ENCODE measurements at places on chromosomes 6 and 20.

- ATAC-seq: peak; percentile 91
These were observed 55.5 kb downstream of the REV3L start for GRCh38 chr6:111427341-111428116.

DNA sequence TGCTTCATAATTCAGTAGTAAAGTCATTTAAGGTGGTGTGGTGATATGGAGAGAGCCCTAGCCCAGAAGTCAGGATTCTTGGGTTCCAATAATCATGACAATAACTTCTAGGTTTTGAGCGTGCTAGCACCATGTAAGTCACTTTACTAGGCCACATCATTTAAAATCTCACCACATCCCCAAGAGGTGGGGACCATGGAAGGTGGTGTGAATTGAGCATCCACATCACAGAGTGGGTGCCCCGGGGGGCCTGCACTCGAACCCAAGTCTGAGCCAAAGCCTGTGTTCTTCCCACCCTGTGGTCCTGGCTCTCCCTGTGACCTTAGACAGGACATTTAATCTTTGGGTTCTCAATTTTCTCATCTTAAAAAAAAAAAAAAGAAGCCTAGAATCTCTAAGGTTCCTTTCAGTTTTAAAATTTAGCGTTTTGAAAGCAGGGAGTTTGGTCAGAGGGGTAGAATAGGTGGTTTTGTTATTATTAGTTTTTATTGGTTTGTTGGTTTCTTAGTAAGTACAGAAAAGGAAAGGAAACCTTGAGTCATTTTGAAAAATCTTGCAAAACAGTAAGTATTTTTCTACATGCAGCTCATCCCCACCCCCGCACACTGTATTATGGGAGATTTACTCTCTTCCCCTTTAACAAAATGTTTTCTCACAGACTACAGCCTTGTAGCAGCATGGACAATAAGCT is 26.4 kb downstream of the ARMC2 start:
- ATAC-seq: peak; percentile 91

- ATAC-seq: no peak
These were observed 59.7 kb downstream of the EDN3 start for GRCh38 chr20:59359906-59360725.

GRCh38 chr20:3276680-3277015 is 37.7 kb upstream of the SLC4A11 start:
- peak; percentile 45 for ATAC-seq

- ATAC-seq: no peak
These were observed 41.9 kb downstream of the MRS2 start for GRCh38 chr6:24444588-24444987.

GRCh38 chr20:1273366-1273765 is 7.3 kb downstream of the SNPH start:
- no peak for ATAC-seq

DNA sequence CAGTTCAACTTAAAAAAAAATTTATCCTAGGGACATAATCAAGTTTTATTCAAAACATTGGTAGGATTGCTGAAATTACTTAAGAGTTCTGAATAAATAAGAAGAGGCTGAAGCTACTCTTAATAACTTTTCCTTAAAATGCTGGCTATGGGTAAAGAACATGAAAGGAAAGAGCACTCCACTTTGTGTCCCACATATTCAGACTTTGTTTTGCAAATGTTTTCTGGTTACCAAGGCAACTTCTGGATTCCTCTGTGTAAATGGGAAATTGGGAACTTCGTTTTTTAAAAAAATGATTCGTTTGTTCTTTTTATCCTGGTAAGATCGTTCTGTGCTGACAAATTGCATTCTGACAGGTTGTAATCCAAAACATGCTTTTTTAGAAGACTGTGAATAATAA is 115.0 kb downstream of the KIF6 start:
- no peak for ATAC-seq

DNA sequence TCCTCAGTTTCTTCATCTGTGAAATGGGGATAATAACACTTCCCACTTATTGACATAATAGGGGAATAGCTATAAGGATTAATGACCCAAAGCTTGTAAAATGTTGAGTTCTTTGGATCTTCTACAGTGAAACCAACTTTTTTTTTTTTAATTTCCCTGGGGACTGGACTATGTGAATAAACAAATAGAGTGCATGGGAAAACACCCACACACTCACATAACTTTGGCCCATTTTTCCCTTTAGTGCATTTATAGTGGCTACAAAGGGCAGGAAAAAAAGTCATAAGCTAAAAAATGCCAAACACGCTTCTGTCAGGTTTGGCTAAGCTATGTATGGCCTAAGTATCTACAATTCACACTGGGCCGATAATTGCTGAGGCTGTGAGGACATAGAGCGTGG is 406.2 kb upstream of the JAG1 start:
- ATAC-seq: no peak

- no peak for ATAC-seq
These were observed 28.9 kb downstream of the CLIC5 start for GRCh38 chr6:45986746-45987274.

- no peak for ATAC-seq
These were observed 91.6 kb downstream of the MRPL14 start for GRCh38 chr6:44035621-44036020.

DNA sequence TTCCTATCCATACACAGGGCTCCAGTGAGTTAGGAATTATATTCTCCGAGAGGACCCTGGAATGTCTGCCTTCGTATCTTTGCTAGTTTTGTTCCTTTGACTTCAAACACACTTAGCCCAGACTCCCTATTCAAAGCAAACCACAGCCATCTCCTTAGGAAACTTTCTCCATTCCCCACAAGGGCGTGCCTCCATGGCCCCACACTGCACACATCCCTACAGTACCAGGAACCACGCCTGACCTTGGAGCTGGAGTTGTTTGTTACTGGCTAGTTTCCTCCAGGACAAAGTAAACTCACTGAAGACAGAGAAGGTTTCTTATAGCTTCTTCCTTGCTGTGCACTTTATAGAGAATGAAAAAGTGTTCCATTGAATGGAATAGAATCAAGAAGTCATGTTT is 412.8 kb upstream of the AGPAT4 start:
- no peak for ATAC-seq

DNA sequence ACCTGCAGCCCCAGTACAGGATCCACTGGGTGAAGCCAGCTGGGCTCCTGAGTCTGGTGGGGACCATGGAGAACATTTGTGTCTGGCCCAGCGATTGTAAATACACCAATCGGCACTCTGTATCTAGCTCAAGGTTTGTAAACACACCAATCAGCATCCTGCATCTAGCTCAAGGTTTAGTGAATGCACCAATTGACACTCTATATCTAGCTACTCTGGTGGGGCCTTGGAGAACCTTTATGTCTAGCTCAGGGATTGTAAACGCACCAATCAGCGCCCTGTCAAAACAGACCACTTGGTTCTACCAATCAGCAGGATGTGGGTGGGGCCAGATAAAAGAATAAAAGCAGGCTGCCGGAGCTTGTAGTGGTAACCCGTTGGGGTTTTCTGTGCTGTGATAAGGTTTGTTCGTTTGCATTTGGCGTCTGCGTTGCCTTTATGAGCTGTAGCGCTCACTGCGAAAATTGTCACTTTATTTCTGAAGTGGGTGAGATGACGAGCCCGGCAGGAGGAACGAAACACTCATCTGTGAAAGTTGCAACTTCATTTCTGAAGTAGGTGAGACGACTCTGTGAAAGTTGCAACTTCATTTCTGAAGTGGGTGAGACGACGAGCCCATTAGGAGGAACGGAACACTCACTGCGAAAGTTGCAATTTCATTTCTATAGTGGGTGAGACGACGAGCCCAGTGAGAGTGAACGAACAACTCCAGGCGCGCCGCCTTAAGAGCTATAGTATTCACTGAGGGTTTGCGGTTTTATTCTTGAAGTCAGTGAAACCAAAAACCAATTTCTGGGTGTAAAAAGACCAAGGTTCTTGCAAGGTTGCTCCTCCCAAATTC is 31.1 kb downstream of the SERPINB6 start:
- peak; percentile 93 for ATAC-seq

- ATAC-seq: no peak
These were observed 25.0 kb downstream of the ZDHHC14 start for GRCh38 chr6:157405986-157406385.

DNA sequence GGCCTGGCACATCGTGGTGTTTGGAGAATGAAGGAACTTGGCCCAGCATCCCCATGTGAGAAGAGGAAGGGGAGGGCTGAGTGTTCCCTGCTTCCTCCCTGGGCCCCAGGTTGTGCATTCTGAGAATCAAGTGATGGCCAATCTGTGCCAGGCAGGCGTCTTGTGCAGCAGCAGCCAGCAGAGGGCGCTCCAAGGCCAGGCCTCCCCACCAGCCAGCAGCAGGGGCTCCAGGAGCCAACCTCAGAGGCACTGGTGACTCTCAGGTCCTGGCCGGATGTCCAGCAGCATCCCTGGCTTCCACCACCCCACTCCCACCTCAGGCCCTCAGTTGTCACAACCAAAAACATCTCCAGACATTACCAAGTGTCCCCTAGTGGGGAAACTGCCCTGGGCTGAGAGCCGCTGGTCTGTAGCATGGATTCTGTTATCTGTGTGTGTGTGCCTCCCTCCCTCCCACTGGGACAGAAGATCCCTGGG is 192.0 kb downstream of the PREX1 start:
- ATAC-seq: peak; percentile 47

DNA sequence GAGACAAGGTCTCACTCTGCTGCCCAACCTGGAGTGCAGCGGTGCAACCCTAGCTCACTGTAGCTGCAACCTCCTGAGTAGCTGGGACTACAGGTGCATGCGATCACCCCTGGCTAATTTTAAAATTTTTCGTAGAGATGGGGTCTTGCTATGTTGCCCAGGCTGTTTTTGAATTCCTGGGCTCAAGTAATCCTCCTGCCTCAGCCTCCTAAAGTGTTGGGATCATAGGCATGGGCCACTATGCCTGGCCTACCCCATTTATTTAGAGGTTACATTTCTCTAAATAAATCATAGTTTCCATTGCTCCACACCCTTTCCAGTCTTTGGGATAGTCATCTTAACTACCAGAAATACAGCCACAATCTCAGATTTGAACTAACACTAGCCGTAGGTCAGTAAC is 134.7 kb upstream of the CITED2 start:
- no peak for ATAC-seq

GRCh38 chr20:48326434-48326691 is 501.4 kb downstream of the PREX1 start:
- no peak for ATAC-seq

All from activated T-helper 17 cell treated with anti-CD3 and anti-CD28 coated beads, Interleukin-2, amount 50 U/mL, for 72 hours (primary cell).